ENCODE measurements at places on chromosomes 13 and 19.

- DNase-seq = no peak
Measured at GRCh38 chr13:25887962-25888655, 163.7 kb downstream of the SHISA2 start.

DNA sequence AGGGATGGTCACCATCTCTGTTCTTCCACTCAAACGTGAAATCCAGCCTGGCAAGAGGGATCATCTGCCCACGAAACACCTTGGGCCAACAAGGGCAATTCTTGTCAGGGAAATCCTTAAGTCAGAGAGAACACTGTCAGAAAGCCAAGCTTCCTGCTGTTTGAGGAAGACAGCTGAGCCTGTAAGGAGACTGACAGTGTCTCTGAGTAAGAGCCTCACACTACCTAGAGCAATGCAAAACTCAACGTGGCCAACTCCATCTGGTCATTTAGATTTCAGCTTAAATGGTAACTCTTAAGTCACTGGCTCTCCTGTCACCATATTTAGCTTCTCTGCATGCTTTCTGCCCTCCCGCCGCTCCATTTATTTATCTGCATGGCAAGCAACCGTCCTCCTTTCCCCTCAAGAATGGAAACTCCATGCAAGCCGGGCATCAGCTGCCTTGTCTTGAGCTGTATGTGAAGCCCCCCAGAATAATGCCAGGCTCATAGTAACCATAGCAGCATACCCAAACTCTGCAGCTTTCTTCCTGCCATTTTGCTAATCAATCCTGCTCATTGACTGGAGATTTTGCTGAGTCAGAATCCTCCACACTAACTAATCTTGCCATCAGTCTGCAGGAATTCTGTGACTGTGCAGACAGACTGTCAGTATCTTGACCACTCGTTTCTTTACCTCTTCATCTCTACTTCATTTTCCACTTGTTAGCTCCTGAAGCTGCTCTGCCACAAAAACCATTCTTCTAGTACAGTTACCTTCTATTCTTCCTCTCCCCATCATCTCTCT lies 159.8 kb downstream of the IRS2 start:
- DNase-seq = no peak

GRCh38 chr13:31195616-31196015 lies 4.2 kb upstream of the B3GLCT start:
- DNase-seq = no peak

DNA sequence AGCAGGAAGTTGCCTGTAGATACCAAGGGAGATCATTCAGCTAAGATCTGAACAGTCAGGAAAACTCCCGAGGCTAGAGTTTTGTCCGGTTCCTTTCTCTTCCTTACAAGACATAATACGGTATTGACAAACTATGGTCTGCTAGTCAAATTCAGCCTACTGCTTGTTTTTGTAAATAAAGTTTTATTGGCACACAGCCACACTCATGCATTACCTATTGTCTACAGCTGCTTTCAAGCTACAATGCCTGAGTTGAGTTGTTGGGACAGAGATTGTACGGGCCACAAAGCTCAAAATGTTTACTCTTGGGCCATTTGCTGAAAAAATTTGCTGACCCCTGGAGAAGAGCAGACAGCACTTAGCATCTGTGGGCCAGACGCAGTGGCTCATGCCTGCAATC lies 2.5 kb downstream of the SLC1A6 start:
- no peak for DNase-seq

DNA sequence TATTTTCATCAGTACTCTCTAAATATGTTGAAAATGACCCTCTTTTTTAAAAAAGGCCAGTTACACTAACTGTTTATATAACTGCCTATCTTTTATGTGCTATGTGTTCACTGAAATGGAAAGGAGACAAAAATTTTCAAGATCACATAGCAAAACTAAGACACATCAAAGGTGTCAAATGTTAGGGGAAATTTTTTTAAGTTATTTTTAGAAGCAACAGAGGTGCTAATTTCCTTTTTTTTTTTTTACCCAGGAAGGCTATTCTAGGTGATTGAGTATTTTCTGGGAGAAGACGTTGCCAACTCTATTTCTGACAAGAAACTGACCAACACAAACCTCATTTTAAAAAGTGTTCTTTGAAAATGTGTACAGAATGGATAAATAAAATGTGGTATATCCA lies 45.7 kb downstream of the ELF1 start:
- no peak for DNase-seq

GRCh38 chr19:49949742-49950589 lies 11.0 kb downstream of the SIGLEC11 start:
- DNase-seq = no peak

DNA sequence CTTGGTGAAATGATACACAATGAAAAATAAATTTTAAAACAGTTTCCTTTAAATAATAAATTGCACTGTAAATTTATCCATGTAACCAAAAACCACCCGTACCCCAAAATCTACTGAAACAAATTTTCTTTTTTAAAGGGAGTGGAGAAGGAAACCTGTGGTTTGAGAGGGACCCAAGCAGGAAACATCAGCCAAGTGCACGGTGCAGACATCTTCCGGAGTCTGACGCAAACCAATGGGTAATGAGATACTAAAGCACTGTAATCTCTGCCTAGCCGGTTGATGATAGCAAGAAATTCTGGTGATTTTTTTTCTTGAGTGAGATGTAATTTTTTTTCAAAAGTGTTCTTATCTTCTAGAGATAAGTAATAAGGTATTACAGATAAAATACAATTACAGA lies 115.4 kb downstream of the ABCC4 start:
- peak; percentile 70 for DNase-seq

Measured in GF-D8 (cell line).